HT1080 (cell line): ENCODE measurements at places on chromosomes 4 and X.
A peak's percentile ranks its signal among the peaks of the same experiment; 100 is the strongest.

- DNase-seq: no peak
Measured at GRCh38 chr4:4671774-4672349, 130.0 kb upstream of the STX18 start.

DNA sequence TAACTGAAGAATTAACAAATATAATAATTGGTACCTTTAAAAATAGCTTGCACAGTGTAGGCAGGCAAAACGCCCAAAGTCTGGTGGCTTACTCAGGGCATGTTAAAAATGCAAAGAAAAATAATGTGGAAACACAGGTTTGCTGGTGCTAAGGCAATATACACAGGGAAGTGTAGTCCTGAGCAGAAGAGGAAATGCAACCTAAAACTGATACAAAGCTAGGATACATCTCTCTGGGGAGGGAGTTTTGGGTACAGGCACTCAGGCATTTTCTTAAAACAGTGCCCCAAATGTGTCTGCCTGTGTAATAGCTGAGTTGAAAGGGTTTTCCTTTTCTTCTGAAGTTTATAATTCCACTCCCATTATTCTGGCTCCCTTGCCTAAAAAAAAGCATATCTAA, 47.4 kb downstream of the TMPRSS11E start:
- no peak for DNase-seq

DNA sequence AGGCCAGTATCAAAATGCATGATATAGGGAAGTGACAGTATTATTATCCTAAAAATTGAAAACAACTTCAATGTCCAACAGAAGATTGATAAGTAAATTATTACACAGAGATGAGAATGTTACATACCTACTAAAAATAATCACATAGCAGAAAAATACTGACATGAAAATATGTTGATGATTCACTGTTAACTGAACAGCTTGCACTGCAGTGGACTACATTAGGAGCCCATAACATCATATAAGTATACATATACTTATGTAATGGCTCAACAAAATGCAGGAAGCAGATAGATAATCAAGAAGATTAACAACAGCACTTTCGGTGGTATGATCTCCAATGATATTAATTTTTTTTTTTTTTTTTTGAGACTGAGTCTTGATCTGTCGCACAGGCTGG, 7.1 kb downstream of the CLOCK start:
- DNase-seq: no peak

DNA sequence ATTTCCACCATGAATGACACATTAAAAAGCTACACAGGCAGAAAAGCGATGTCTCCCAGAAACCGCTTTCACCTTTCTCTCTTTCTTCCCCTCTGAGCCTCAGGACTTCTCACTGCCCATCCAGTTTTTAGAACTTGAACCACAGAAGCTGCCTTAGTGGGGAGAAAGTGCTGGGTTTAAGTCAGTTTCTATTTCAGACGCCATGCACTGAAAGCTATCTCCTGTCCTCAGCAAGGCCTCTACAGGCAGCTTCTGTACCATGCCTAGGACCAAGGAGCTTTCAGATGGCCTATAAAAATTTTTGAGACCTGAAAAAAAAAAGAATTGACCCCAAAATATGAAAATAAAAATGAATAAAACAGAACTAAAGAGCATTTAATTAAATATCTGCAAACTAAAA, 34.5 kb downstream of the RAB33B start:
- no peak for DNase-seq

DNA sequence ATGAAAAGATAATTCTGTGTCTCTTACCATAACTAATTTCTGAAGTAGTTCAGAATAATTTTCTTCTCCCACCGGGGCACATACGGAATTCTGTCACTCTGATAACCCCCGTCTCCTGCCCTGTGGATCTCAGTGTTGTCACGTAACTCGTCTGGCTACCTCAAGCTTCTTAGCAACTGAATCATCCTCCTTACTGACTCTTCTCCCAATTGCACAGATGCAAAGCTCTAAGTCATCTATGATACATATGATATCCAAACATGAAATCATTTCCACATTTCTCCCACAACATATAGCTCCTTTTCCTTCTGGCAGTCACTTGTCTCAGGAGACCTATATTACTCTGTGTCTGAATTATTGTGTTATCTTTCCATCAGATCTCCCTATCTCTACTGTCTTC, 1043.1 kb upstream of the TENM3 start:
- no peak for DNase-seq

DNA sequence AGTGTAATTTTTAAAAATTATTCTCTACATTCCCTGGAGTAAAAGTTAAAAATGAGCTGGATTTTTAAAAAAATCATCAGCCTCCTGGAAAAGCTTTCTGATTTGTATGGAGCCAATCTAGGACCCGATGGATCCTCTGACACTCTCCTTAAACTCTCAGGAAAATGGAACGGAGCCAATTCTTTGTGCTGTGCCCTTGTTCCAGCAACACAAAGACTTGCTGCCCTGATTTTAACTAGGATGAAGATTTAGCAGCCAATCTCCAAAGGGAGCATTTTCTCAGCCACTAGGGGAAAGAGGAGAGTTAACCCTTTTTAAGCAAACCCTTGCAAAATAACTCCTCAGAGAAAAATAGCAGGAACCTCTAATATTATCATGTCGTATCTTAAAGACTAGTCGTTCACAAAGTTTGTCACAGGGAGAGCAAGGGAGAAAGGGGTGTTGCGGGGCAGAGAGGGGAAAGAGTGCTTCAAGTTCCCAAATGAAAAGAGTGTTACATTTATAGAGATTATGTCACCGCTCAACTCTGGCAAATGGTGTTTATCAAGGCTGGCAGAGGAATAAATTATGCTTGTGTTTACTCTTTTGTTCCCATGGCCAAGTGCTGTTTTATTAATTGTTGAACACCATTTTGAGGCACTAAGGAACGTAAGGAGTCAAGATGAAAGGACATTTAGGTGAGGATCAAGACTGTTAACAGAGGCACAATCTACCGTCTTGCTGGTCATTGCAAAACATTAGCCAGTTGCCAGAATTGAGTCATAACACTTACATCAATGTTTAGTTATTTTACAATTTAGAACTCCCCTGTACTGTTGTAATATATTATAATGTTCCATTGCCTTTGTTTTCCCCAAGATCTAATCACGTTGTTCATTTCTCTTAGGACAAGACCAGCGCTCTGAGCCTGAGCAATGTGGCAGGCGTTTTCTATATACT, 250.7 kb downstream of the THOC2 start:
- no peak for DNase-seq

DNA sequence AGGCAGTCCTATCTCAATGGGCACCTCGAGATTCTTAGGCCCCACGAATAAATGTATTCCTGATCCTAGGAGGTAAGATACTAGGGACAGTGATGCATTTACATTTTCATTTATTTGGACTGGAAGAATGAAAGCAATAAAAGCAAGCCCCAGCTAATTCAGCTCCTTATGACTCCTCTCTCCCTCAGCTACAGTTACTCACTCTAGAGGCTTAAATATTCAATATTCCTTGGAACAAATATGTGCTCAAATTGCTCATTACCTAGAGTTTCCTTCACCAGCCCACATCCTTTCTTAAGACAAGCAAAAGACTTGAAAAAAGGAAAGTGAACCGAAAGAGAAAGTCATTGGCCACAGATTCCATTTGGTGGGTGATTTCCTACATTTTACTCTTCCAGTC, 13.9 kb downstream of the PAGE2 start:
- no peak for DNase-seq

- no peak for DNase-seq
Measured at GRCh38 chrX:104852241-104852640, 286.2 kb downstream of the IL1RAPL2 start.

- no peak for DNase-seq
Measured at GRCh38 chr4:184108006-184108501, 109.6 kb downstream of the ENPP6 start.

GRCh38 chrX:15475021-15475420, 18.1 kb downstream of the PIR start:
- DNase-seq: no peak

DNA sequence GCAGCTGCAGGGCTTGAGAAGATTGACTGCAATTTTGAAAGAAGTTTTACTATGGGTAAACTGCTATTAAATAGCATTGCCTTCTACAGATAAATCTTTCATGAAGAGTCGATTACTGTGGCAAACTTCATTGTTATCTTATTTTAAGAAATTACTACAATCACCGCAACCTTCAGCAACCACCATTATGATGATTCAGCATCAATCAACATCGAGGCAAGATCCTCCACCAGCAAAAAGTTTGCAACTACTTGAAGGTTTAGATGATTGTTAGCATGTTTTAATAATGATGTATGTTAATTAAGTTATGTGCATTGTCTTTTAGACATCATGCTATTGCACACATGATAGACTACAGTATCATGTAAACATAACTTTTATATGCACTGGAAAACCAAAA, 1511.0 kb downstream of the FSTL5 start:
- DNase-seq: no peak

DNA sequence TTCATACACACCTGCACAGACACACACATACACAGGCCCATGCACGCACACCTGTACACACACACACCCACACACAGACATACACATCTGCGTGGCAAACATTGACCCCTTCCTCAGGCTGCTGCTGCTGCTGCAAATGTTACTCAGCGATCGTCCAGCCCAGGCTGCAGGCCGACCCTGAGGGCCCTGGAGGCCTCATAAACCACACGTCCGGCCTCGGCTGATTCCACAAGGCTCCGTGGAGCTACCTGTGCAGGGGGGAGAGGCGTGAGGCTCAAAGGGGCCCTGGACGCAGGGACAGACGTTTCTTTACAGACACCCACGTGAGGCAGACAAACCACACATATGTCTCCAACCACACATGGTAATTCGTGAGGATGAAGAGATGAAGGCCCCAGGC, 53.9 kb upstream of the PPP2R3B start:
- DNase-seq: no peak

- no peak for DNase-seq
Measured at GRCh38 chrX:11663875-11664210, 1.9 kb downstream of the ARHGAP6 start.

- no peak for DNase-seq
Measured at GRCh38 chrX:13128104-13128503, 83.7 kb upstream of the FAM9C start.

DNA sequence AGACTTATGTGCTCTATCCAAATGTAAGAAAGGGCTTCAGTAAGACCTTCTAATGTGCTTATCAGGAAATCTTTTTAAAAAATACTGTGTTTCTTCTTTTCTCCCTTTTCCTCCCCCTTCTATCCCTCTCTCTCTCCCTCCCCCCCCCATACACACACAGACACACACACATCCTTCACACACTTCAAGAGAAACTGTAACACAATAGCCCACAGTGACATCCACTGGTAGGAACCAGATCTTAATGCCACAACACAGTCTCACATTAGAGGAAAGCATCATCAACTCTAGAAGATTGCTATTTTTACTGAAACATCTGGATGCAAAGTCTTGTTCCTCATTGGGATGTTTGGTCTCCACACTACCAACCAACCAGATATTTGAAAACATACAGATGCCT, 4.6 kb downstream of the PCDH19 start:
- DNase-seq: no peak

GRCh38 chr4:85776579-85776978, 301.6 kb downstream of the ARHGAP24 start:
- peak; percentile 90 for DNase-seq

- DNase-seq: no peak
Measured at GRCh38 chr4:68469482-68469881, 22.2 kb downstream of the TMPRSS11E start.

DNA sequence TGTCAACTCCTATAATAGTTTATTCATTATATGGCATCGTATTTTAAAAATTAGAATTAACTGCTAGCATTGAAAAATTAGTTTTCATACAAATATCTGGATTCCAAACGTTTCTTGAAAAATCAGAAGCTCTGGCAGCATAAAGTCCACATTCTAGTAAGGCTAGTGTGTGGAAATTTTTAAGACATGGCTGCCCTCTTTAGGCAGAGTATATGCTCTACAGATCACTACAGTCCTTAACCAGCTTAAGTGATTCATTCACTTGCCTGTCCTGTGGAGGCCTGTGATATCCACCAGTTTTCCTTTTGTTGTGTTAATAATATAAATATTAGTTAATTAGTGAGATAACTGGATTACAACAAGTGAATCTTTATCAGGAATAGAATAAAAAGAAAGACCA, 287.2 kb downstream of the OPHN1 start:
- DNase-seq: peak; percentile 60

GRCh38 chr4:7236847-7237246, 44.5 kb downstream of the SORCS2 start:
- DNase-seq: no peak

GRCh38 chr4:30610361-30610760, 109.8 kb upstream of the PCDH7 start:
- DNase-seq: no peak

DNA sequence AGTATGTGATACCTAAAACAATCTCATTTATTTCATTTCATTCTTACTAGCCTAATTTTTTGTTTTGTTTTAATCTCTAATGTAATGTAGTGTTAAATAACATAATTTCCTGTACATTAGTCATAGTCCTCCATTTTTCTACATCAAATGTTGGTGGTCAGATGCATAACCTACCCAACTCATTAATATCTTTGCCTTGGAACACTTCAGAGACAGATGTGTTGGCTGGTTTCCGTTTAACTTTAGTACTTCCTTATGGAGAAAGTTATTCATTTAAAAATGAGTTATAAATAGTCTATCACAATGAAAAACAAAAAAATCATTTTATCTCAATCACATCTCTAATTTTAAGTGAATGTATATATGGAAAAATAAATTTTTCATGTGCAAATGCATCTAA, 190.2 kb downstream of the ANTXR2 start:
- no peak for DNase-seq

DNA sequence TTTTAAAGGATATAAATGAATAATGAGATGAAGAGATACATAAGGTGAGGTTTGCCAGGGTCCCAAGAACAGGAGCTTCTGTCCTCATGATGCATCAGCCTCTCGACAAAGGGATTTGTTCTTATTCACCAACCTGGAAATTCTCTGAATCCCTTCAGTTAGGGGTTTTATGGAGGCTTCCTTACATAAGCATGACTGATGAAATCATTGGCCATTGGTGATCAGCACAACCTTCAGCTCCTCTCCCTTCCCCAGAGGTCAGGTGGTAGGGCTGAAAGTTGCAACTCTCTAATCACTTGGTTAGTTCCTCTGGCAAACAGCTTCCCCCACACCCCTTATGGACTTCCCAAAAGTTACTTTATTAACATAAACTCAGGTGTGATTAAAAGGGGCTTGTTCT, 222.0 kb downstream of the SPRY1 start:
- DNase-seq: no peak

DNA sequence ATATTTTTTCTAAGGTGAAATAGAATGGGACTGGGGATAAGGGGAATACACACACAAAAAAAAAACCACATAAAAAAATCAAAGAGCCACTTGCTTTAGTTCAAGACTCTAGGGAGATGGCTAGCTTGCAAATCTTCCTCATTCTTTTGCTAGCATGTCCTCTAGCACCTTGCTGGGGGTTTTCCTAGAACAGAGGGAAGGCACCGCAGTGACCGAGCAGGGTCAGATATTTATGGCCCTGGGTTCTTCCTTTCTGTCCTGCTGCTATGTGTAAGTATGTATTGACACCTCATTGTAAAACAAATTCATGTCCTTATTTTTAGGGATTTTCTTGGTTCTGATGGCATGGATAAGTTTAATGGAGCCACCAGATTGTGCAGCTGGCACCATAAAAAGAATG, 81.2 kb downstream of the SHISA3 start:
- no peak for DNase-seq
